ENCODE measurements at places on chromosomes 6 and 20. TPM values are rescaled to one million over a fixed set of nuclear protein-coding genes. Genes with fewer than 3 reads are reported as not detected.

Gene IPCEF1
- not detected for total RNA-seq

Gene SSR1
- 73.4 TPM for total RNA-seq

Gene EPPIN
- total RNA-seq = not detected

Gene CFAP61
- total RNA-seq = 0.92 TPM

Gene VSX1
- 1.6 TPM for total RNA-seq

Gene DEFB132
- not detected for total RNA-seq

Gene C20orf202
- total RNA-seq = not detected

Gene CD93
- not detected for total RNA-seq

Gene GCLC
- 96.1 TPM for total RNA-seq

Gene ANKRD66
- not detected for total RNA-seq

Gene KIF25
- total RNA-seq = not detected
